ENCODE measurements at places on chromosomes 12 and 14. TPM values are rescaled to one million over a fixed set of nuclear protein-coding genes. Genes with fewer than 3 reads are reported as not detected.

- no peak for DNase-seq
These were observed 15.1 kb downstream of the CALCOCO1 start for GRCh38 chr12:53712059-53712643.

- no peak for DNase-seq
These were observed 34.4 kb upstream of the NDUFA12 start for GRCh38 chr12:95037906-95038305.

GRCh38 chr14:94974893-94975292 is 182.4 kb downstream of the DICER1 start:
- no peak for DNase-seq

DNA sequence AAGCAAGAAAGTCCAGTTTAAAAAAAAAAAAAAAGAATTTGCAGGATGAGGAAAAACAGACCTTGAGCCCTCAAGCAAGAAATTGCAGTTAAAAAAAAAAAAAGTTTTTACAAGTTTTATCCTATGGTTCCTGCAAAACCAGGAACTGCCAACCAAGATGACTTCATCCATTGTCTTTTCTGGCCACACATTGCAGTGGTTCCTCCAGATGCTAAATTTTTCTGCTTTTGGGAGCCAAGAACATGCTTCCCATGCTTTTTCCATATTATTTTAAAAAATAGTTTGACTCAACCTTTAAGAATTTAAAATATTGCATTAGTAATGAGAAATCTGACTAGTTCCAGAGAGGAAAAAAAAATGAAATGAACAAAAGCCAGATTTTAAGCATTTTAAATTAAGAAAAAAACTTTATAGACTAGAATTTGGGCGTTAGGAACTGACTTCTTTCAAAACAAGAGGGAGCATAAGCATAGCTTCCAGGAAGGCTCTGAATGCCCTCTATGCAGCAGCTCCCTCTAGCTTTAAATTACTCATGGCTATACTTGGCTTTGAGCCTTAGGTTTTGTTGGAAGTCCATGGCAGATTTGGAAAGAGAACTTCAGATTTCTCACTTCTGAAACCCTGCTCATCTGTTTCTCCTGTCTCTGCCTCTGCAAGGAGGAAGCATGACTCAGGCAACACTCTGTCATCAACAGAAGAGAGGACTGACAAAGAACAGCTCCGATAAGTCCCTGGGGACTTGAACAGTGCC is 124.5 kb downstream of the GPR65 start:
- DNase-seq = peak; percentile 43

DLGAP5 gene
- 171 TPM for total RNA-seq

Measured in Daoy (cell line).